AG10803 (cell line): ENCODE measurements at places on chromosomes 16 and 17.

DNA sequence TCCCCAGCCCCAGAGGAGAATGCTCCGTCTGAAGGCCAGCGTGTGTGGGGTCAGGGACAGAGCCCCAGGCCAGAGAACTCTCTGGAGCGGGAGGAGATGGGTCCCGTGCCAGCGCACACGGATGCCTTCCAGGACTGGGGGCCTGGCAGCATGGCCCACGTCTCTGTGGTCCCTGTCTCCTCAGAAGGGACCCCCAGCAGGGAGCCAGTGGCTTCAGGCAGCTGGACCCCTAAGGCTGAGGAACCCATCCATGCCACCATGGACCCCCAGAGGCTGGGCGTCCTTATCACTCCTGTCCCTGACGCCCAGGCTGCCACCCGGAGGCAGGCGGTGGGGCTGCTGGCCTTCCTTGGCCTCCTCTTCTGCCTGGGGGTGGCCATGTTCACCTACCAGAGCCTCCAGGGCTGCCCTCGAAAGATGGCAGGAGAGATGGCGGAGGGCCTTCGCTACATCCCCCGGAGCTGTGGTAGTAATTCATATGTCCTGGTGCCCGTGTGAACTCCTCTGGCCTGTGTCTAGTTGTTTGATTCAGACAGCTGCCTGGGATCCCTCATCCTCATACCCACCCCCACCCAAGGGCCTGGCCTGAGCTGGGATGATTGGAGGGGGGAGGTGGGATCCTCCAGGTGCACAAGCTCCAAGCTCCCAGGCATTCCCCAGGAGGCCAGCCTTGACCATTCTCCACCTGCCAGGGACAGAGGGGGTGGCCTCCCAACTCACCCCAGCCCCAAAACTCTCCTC lies 10.4 kb downstream of the CX3CL1 start:
- no peak for DNase-seq

- DNase-seq = no peak
These were observed 184.5 kb downstream of the IRF8 start for GRCh38 chr16:86083382-86084002.

GRCh38 chr16:85878875-85879274 lies 20.1 kb upstream of the IRF8 start:
- peak; percentile 84 for DNase-seq

GRCh38 chr16:82452004-82452756 lies 174.6 kb upstream of the CDH13 start:
- no peak for DNase-seq

GRCh38 chr16:66294507-66294906 lies 72.0 kb upstream of the CDH5 start:
- no peak for DNase-seq

DNA sequence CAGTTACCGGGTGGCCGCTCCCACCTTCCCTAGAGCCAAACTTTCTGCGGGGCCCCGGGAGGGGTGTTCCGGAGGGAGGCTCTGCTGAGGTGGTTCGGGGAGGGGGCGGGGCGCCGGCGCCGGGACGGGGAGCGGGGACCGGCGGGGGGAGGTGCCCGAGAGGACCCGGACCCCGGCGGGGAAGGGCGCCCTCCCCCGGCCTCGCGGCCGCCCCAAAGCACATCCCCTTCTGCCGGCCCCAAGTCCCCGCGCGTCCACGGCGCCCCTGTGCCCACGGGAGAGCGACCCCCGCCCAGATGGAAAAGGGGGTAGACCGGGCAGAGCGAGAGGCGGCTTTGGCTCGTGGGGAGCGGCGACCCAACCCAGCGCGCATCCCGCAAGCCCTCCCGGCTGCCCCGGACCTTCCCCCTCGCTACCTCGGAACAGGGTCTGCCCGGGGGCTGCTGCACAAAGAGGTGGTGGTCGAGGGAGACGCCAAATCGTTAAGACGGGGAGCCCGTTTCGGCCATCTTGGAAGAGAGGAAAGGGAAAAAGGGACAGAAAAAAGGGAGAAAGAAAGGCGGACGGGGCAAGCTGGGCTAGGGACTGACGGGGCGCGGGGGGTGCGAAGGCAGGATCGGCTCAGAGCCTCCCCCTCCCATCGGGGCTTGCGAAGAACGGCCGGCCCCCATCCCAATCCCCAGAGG lies 530 bp downstream of the PCGF2 start:
- DNase-seq = no peak

- DNase-seq = no peak
These were observed 9.5 kb downstream of the IRF8 start for GRCh38 chr16:85908444-85908843.

- no peak for DNase-seq
These were observed 58.2 kb downstream of the MARCHF10 start for GRCh38 chr17:62749926-62750325.

- DNase-seq = peak; percentile 37
These were observed 3.5 kb downstream of the CORO6 start for GRCh38 chr17:29619251-29619650.

DNA sequence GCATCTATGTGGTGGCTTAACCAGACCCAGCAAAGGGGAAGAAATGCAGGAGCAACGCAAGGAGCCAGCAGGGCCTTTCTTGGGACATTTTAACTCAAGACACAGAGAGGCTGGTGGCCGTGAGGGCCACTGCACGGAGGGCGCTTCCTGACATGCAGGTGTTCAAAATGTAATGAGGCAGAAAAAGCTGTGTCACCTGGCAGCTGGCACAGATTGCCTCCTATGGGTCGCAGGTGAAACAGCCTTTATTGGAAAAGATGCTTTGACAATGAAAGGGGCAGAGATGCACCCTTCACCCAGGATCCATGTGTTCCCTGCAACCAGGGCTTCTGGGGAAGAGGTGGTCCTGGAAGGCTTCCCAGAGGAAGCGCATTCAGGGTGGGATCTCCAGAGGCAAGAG lies 219.3 kb downstream of the XYLT1 start:
- no peak for DNase-seq

DNA sequence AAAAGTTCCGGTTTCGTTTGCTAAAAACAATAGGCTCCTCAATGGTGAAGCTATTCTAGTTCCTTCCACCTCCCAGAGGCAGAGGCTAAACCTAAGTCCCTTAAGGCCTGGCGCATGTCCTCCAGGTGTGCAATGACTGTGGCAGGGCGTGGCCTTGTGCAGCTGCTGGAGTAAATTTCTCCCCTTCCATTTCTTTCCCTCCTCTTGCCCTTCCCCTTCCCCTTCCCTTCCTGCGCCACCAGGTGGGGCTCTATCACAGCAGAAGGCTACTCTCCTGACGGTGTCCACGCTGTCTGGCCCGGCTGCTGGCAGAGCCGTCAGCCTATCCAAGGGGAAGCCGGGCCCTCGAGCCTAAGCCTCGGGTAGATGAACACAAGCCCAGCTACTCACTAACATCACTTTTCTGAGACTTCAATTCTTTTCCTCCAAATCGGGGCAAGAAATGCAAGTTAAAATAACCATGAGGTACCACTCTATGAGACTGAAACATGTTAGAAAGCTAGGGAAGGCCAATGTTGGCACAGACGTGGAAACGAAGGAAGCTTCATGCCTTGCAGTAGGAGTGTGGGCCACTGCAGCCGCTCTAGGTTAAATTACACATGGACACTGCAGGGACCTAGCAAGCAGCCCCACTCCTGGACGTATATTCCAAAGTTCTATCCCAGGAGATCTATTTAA lies 34.4 kb downstream of the C16orf78 start:
- peak; percentile 66 for DNase-seq

GRCh38 chr16:14300705-14301168 lies 229.6 kb downstream of the MRTFB start:
- peak; percentile 86 for DNase-seq

GRCh38 chr17:17280613-17281549 lies at the start of gene COPS3:
TSS of gene COPS3 (minus strand) at chr17:17281246. CDS start at chr17:17281186, 60 bp downstream.
- DNase-seq = peak; percentile 97

- DNase-seq = no peak
These were observed 96.3 kb downstream of the TMEM114 start for GRCh38 chr16:8493972-8494371.

- no peak for DNase-seq
These were observed 694.3 kb downstream of the KCNJ2 start for GRCh38 chr17:70863436-70864248.

GRCh38 chr17:10013365-10014112 lies 108.5 kb upstream of the RCVRN start:
- peak; percentile 78 for DNase-seq

DNA sequence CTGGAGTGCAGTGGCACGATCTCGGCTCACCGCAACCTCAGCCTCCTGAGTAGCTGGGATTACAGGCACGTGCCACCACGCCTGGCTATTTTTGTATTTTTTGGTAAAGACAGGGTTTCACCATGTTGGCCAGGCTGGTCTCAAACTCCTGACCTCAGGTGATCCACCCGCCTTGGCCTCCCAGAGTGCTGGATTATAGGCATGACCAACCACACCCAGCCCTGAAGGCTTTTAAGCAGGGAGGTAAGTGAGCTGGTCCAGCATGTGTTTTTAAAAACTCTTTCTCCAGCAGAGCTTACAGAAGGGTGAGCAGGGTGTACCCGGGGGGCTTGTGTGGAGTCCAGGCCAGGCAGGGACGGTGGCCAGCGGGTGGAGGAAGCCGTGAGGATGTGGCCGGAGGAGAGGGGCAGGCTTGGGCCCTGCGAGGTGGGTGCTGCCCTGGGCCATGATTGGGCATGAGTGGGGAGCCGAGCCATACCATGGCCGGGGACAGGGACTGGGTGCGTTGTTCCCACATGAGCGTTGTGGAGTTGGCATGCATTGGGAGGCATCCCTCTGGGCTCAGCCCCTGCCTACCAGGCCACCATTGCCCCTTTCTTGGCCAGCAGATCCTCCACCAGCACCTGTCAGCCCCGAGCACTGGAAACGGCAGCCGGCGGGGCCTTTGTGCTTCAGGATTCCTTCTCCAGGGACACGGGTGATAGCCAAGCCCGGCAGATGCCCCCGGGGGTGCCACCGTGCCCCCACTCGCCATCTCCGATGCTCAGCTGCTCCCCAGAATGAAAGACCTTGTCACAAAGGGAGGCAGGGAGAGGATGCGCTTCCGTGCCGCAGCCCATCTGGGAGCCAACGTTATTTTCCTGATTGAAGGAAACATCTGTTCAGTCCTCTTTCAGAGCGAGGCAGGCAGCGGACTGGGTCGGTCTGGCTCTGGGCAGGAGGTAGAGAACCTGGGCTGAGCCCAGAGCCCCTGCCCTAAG lies 64.5 kb downstream of the RAI1 start:
- no peak for DNase-seq

DNA sequence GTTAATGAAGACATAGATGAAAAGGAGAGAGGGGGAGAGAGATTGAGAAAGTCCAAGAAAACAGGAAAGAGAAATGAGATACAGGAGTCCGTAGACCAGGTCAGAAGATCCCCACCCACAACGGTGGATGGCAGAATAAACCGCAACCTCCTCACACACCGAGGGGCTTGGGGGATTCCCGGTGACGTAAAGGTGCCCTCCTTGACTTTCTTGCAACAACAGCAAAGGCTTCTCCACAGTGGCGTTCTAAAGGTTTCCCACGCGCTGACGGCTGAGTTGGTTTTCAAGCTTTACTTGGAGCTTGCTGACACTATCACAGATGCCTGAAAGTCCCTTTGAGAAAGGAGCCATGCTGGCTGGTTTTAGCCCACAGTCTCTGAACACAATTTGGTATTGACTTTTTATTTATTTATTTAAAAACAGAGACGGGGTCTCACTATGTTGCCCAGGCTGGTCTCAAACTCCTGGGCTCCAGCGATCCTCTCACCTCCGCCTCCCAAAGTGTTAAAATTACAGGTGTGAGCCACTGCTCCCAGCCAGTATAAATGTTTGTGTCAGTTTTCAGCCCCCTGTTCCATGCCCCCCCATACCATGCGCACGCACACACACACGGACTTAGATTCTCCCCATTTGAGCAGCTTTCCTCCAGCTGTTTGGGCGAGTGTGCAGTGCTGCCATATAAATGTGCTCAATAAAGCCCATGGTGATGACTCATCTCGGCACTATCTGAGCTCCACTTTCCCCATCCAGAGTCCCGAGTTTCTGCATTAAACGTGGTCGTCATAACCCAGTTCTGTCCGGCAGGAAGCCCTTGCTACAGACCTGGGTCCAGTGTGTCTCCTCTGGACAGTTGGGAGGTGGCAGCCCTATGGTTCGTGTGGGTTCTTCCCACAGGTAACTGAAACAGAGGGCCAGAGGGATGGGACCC lies 33.0 kb upstream of the SEC14L1 start:
- DNase-seq = peak; percentile 66

GRCh38 chr17:49051269-49051668 lies 54.1 kb downstream of the IGF2BP1 start:
- no peak for DNase-seq

DNA sequence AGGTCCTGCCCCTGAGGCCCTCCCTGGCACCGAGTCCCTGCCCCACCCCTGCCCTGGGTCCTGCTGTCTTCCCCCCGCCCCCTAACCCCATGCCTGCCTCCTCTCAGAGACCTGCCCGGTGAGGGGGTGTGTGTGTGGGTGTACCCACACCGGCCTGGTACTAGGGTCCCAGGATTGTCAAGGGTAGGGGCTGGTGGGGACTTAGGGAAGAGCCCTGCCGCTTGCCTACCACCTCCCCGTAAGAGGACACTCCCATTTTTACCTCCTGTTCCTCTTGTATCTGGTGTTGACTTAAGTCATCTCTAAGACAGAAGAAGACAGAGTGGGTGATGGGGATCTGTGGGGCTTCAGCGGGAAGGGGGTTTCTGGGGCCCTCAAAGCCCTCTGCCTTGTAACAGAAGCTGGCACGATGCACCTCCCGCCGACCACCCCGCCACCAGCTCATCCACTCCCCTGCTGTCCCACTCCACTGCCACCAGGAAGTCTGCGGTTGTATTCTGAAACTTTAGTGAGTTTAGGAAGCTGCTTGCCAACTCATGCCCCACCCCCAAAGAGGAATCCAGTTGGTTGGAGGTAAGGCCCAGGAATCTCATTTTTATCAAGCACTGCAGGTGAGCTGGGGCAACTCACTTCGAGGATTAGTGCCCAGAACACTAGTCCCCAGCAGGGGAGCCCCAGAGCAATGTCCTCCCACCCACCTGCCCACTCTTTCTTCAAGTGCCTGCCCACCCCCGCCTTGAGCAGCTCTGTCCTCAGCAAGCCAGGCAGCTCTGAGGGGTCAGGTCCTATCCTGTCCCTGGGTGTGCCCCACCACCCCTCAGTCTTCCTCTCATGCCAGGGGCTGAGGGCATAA lies 5.6 kb downstream of the SPATA32 start:
- DNase-seq = no peak

GRCh38 chr17:30952638-30953393 lies 18.0 kb upstream of the RNF135 start:
- DNase-seq = no peak

- peak; percentile 7 for DNase-seq
These were observed 250.5 kb upstream of the C16orf82 start for GRCh38 chr16:26816266-26816665.

GRCh38 chr16:15502041-15502725 lies 67.8 kb downstream of the BMERB1 start:
- DNase-seq = peak; percentile 83

DNA sequence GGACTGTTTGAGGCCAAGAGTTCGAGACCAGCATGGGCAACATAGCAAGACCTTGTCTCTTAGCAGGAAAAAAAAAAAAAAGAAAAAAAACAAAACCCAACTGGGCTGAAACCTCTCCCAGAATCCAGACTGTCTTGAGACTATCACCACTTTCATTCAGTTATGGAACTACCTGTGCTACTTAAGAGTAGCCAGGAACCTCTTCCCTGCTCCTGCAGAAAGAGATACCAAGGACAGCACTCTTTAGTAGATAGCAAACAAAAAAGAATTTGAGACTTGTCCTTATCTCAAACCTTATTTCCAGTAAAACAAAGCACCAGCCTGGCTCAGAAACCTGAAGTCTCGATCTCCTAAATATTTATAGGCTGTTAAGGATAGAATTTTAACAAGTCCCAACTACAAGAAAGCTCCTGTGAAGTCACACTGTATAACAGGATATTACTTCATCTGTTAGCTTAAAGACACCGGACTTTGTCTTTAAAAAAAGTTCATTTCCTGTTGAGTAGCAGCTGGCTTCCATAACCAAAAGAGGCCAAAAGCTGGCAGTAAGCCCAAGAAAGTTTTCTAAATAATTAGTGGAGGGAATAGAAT lies 5.1 kb downstream of the CDR2 start:
- DNase-seq = peak; percentile 62
